ENCODE measurements at places on chromosomes 7 and 10.

GRCh38 chr10:12561720-12562119, 212.4 kb downstream of the CAMK1D start:
- no peak for DNase-seq

DNA sequence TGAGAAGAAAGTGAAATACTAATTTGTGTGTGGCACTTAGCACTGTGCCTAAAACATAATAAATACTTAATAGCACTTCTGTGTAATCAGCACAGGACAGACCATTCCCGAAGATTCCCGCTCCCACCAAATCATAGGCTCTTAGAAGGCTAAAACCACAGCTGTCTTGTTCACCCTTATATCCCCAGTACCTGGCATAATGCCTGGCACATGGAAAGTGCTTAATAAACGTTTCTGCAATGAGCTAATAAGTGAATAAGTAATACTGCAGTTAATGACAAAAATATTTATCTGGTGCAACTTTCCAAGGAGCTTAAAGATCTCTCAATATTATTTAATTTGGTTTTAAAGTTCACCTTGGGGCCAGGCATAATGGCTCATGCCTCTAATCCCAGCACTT, 43.2 kb downstream of the MTURN start:
- DNase-seq, result no peak

GRCh38 chr10:29849126-29849833, 210.1 kb downstream of the JCAD start:
- DNase-seq, result no peak

- DNase-seq, result no peak
Observed at GRCh38 chr10:57960406-57960805, 307.3 kb downstream of the IPMK start.

DNA sequence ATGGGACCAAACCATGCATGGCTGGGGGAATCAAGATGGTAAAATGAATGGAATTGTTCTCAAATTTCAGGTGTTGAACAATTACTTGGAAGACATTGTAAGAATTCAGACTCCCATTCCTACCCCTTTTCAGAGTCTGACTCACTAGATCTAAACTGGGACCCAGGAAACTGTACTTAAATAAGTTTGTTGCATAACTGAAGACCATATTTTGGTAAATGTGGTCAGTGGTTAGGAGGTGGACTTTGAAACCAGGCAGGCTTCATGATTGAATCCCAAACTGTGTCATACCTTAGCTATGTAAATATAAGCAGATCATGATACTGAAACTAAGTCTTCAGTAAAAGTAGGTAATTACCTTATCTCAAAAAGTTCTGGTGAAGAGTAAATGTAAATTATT, 41.7 kb downstream of the ZWINT start:
- no peak for DNase-seq

GRCh38 chr10:77348082-77348481, 289.5 kb downstream of the KCNMA1 start:
- no peak for DNase-seq

- no peak for DNase-seq
Observed at GRCh38 chr7:55086413-55087201, 67.8 kb downstream of the EGFR start.

- peak; percentile 74 for DNase-seq
Observed at GRCh38 chr7:101542527-101543241, 86.4 kb downstream of the MYL10 start.

DNA sequence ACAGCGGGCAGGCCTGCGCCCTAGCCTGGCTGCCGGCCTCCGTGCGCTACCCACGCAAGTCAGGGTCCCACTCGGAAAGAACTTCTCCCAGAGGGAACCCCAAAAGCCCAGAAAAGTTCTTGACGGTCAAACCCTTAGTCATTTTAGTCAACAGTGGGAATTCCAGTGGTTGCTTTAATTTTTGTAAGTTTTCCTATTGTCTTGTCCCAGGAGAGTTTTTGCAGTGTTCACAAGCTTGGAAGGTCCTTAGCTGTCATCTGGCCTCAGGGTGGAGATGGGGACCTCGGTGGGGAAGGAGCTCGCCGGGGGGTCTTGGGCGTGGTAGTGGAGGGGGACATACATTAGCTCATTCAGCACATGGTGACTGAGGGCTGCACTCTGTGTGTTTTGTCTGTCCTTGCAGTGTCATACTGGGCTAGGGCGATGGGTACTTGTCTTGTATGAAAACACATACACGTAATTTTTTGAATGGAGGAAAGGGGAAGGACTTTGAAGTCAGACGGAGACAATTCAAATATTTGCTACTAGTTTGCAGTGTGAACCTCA, 736 bp downstream of the MINDY4 start:
- no peak for DNase-seq

- no peak for DNase-seq
Observed at GRCh38 chr7:128692623-128693270, 20.7 kb downstream of the GARIN1A start.

- DNase-seq, result no peak
Observed at GRCh38 chr7:159065852-159066480, 78.7 kb downstream of the VIPR2 start.

DNA sequence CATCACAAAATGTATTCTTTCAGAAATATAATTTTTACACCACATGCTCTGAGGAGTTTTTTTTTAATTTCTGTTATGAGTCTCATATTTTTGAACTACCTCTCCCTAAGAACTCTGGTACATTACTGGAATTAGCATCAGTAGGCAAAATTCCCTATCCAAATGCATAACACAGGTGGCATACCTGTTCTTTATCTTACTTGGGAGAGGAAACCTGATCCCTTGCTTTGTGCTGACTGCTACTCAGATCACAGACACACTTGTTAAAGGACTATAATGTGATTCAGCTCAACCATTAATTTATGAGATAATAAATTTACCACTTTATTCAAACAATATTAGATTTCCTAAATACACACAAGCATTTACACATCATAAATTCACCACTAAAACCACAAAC, 617.2 kb downstream of the GRM8 start:
- DNase-seq, result no peak

DNA sequence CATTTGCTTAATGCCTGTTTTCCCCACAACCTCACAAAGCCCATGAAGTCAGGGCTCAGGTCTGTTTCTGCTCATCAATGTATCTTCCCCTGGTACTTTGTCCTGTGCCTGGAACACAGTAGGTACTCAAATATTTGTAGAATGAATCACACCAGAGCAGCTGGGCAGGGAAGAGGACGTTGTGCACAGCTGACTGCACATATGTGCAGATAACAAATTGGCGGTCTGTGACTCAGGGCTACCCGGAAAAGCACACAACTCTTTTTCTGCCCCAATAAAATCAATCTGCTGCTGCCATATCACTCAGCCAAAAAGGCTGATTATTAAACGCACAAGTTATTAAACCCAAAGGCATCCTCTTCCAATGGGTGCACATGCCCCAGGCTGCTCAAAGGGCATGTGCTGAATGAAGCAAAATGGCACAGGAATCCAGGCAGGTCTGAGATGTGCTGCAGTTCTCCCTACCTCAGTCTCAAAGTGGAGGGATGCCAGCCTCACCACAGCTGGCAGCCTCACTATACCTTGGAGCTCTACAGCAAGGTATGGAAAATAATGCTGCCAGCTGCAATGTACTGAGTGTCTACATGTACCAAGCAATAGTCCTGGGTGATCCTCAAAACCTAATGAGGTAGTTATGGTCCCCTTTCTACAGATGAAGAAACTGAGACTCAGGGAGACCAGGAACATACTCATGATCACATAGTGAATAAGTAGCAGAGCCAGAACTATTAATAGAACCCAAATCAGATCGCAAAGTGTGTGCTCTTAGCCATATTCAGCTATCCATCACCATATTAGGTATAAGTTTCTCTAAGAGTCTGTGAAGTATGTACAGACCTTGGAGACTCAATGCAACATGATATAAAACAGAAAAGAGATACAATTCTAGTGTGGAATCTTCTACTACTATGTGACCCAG, 43.4 kb downstream of the SORBS1 start:
- no peak for DNase-seq

GRCh38 chr7:149007611-149008010, 20.7 kb downstream of the PDIA4 start:
- no peak for DNase-seq

DNA sequence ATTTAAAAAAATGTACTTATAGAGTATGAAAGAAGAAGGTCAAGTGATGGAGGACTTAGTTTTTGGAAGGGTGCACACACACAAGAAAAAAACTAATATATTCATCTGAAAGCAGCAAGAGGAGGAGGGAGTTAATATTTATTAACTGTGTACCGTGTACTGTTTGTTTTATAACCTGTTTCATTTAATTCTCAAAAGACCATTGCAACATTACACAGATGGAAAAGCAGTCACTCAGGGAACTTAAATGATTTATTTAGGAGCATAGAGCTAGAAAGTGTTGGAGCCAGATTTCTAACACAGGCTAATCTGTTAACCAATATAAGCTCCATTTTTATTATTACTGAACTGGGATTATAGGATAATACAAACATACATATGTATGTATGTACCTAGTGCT, 36.7 kb downstream of the GLCCI1 start:
- DNase-seq, result no peak

- DNase-seq, result no peak
Observed at GRCh38 chr7:143931739-143932138, 3.3 kb upstream of the OR2F2 start.

DNA sequence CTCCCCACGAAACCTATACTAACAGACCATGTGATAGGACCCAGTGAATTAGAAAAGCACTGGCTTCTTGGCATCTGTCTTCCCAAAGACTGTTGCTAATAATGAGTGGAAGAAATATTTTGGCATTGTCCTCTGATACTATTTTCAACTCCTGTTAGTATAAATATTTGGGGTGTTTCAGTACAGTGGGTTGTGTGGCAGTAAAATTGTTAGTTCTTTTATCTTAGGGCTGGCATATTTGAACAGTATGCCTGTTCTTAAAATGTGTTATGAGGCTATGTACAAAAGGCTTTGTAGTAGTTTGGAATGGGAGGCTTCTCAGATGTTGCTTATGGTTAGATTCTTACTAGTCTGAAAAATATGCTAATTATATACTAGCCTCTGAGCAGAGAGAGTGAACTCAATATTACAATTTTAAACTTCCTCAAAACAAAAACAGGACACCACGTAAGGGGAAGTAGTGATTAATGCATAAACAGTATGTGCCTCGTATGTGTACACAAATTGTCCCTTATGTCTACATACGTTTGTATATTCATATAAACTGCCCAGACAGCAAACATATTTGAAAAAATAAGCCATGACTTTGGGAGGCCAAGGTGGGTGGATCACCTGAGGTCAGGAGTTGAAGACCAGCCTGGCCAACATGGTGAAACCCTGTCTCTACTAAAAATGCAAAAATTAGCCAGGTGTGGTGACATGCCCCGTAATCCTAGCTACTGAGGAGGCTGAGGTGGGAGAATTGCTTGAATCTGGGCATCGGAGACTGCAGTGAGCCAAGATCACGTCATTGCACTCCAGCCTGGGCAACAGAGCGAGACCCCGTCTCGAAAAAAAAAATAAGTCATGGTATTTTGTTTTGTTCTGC, 115.4 kb downstream of the ARID5B start:
- DNase-seq, result no peak

DNA sequence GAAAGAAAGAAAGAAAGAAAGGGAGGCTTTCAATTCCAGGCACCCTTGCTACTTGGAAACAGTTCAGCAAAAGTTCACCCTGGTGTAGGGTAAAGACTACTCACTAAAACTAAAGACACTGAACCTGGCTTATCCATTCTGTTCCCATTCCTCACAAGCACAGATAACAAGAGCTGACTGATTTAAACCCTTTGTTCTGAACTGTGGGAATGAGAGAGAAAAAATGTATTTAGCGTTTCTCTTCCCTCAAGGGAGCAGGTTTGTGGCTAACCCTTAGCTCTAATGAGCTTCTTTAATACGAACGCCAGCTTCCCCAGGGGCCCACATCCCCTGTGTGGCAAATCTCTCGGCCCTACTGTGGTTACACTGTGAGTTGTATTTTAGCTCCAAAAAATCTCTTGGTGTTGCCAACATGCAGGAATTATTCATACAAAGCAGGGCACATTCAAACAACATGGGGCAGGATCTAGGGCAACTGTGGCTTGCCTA, 23.3 kb downstream of the PRTFDC1 start:
- no peak for DNase-seq

DNA sequence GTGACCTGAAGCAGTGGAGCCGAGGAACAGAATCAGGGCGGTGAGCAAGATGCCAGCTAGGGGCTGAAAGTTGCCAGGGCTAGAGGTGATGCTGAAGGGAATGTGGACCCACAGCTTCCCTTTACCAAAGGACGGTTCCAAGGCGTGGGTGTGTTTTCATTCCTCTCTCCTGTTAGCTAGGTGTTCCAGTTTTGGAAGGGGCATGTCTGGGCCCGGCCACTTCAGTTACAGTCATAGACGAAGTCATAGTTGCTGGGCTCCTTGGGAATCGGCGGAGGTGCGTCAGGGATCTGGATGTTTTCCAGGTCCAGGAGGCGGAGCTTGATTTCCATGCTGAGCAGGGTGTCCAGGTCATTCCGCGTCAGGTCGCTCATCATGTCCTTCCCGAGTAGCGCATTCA, 131.0 kb upstream of the AOAH start:
- no peak for DNase-seq

DNA sequence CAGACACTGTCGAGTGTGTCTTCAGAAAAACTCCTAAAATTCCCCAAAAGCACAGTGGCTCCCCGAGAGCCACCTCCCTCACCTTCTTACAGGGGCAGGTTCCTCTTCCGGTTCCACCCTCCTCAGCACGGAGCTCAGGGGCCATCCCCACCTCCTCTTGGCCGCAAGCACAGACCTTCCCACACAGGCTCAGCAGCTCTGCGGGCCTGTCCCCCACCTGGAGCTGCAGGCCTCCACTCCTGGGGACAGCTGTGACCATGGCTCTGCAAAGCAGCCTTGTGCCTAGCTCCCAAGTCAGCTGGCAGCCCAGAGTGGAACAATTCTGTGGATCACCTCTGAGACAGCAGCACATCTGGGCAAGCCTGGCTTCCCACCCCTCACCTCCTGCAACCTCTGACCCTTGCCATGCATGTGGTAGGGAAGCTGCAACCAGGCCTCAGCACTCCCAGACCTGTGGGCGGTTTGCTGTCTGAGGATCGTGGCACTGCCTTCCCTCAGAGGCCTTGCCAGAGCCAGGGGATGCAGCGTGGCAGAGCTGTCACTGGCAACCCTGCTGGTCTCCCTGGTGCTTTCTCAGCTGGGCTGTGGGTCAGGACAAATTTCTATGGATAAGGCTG, 79.7 kb downstream of the ALOX5 start:
- DNase-seq, result no peak

DNA sequence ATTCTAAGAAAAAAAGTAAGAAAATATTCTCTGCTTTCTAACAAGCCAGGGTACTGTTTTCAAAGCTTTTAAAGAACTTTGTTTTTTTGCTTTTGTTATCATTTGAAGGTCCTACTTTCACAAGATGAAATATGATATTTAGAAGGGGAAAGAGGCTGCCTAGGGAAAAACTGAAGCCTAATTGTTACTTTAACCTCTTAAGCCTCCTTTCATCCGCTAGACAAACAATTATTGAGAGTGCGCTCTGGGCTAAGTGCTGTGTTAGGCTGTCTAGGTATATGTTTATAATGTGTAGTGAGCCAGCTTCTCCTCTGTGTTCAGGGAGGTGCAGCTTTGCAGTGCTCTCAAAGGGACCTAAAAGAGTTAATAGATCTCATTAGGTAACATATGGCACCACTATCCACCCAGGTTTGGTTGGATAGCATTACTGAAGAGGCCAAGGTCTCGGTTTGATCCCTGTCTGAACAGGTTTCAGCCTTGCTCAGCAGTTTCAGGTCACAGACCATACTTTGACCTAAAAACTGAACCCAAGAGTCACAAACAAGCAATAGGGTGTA, 17.9 kb downstream of the PDK4 start:
- DNase-seq, result no peak

- DNase-seq, result no peak
Observed at GRCh38 chr7:1859266-1860035, 189.4 kb downstream of the ELFN1 start.

- DNase-seq, result no peak
Observed at GRCh38 chr7:158518980-158519632, 68.5 kb downstream of the PTPRN2 start.
